Osteoblast (primary cell): ENCODE measurements at places on chromosomes 1 and 21. TPM values are rescaled to one million over a fixed set of nuclear protein-coding genes. Genes with fewer than 3 reads are reported as not detected.

Gene TSPEAR
- not detected in 2 replicates for total RNA-seq

DNA sequence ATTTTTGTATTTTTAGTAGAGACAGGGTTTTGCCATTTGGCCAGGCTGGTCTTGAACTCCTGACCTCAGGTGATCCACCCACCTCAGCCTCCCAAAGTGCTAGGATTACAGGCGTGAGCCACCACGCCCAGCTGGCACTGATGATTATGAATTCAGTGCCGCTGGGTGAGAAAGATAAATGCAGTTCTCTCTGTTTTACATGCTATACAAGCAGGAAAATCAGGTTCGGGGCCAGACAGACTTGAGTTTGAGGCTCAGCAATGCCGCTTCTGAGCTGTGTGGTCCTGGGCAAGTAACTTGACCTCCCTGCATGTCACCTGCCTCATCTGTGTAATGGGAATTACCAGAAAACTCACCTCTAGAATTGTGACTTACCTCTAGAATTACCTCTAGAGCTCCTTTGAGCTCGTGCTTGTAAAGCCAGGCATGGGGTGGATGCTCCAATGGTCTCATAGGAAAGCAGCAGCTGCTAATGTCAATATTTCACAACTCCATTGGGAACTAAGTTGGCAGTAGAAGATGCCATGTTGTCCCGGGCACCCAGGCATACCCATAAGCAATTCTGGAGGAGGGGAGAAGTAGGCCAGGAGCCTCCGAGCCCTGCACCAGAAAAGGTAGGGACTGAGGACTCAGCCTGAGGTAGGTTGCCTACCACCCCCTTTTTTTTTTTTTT, 119.8 kb upstream of the SLC25A33 start:
- DNase-seq = no peak

DNA sequence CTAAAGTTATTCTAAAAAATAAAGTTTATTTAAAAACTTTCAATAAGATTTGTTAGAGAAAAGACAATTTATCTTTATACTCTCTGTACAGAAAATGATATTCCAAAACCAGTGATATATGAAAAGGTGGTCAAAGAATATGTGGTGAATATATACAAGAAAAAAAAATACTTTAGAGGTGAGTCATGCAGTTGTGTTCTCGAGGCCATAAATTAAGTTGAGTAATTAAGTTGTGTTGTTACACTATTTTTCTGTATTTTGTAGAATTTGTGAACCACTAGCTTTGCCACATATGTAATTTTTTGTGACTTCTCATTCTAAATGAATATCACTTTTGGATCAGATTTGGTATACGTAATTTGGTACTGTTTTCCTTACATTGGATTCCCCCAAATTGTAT, 23.6 kb upstream of the DUSP10 start:
- no peak for DNase-seq

Gene NFIA
- 7.2 and 8.0 TPM in 2 replicates for total RNA-seq

Gene ZNF687
- 15.9 and 16.5 TPM in 2 replicates for total RNA-seq

DNA sequence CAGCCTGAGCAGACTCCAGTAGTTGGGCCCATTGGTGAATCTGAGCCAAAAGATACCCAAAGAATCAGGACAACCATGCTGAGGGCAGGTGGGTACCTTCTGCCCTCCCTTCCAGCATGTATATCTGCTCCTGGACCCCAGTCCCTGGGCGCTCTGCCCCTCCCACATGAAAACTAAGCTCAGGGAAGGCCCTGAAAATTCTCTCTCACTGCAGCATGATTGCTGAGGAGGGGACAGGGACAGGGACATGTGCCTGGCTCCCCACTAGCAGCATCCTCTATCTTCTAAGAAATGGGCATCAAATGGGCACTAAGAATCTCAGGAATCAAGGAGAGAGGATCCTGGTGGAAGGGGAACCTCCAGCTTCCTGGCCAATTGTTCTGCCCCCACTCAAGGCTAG, 446.0 kb downstream of the MATN1 start:
- DNase-seq = no peak

Gene CDC14A
- total RNA-seq = 6.5 and 6.9 TPM in 2 replicates

Gene KLHDC9
- 1.4 and 1.5 TPM in 2 replicates for total RNA-seq

Gene UBASH3A
- not detected in 2 replicates for total RNA-seq

Gene MFAP2
- 61.2 and 72.2 TPM in 2 replicates for total RNA-seq

DNA sequence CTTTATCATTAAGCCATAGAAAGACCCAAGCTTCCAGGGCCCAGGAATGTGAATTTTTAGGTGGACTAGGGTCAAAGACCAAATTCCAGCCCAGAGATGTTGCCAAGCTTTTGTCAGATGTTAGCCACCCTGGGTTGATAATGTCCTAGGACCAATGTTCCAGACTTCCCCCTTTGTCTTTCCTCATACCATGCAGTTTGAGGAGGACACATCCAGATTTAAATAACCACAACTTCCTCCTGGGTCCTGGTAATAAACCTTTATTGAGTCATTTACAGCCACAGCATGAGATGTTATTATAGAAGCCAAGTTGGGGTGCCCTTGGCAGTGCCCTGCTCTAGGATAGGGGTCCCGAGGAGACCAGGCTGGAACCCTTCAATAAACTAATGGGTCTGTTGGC, 5.9 kb downstream of the TNR start:
- no peak for DNase-seq

Gene LRRC42
- total RNA-seq = 38.7 and 43.9 TPM in 2 replicates

DNA sequence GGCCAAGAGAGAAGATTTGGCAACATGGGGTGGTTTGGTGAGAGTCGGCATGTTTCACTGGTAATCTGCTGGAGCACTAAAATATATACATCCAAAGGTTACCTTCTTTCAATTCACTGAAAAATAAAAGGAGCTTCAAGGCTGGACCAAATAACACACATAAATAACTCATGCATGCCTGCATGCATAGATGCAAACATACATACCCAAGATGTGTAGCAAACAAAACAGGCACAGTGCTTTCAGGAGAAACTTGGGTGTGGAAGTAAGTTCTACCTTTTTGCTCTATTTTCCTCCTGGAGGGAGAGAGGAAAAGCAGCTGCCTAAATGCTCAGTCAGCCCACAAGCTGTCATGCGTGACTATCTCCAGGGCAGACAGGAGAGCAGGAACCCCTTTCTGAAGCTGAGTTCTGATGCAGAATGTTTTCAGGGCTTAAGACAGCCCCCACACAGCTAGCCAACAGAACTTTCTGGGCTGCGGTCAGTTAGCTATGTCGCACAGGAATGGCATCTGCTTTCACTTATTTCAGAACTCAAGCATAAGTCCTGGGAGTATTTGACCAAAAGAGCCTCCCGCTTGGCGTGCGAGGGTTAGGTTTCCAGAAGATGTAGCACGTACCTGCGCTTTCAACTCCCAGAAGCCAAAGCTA, 166.2 kb downstream of the TOMM20 start:
- DNase-seq = peak; percentile 92

Gene SPRR2A
- not detected in 2 replicates for total RNA-seq

DNA sequence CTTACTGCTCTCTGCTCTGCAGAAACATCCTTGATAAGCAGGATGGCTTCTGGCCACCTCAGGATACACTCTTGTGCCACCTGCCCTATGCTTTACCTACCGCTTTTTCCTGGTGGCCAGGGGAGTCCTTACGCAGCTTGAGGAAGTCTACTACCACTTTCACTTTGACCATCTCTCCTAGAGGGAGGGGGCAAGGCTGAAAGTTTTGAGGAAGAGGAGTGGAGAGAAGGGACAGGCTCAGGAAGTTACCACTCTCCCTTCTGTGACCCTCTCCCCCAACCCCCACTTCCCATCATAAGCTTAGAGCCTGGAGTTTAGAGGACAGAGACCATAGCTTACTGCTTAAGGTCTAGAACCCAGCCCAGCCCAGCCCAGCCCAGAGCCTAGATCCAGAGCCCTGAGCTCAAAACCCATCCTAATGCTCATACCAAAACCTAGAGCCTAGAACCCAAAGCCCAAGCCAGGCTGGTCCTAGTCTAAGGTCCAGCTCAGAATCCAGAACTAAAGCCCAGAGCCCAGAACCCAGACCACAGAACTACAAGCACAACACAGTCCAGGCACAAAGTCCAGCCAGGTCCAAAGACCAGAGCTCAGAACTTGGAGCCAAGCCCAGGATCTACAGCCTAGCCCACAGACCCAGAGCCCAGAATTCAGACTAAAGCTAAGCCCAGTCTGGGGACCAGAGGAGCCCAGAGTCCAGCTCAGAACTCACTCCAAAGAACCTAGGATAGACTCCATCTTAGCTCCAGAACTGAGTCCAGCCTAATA, 18.0 kb upstream of the MFSD2A start:
- no peak for DNase-seq
